Epithelial cell of alveolus of lung (primary cell): ENCODE measurements at places on chromosomes 11 and 22. TPM values are rescaled to one million over a fixed set of nuclear protein-coding genes. Genes with fewer than 3 reads are reported as not detected.

The OR9Q1 gene
- total RNA-seq = not detected in 2 replicates

The CD3D gene
- total RNA-seq = not detected in 2 replicates

The CD3G gene
- total RNA-seq = not detected in 2 replicates

The LIPT2 gene
- total RNA-seq = 4.0 and 5.7 TPM in 2 replicates

The SCGB1C1 gene
- not detected in 2 replicates for total RNA-seq

The GLYAT gene
- 0.13 TPM in 1 of 2 replicates, not detected in the other for total RNA-seq

The OR52E8 gene
- total RNA-seq = not detected in 2 replicates

The YAP1 gene
- 112 and 193 TPM in 2 replicates for total RNA-seq

The OR9G1 gene
- not detected in 2 replicates for total RNA-seq

The MUC2 gene
- not detected in 2 replicates for total RNA-seq

The CHST1 gene
- 4.9 and 10.2 TPM in 2 replicates for total RNA-seq

The XKR3 gene
- not detected in 2 replicates for total RNA-seq

The HBE1 gene
- total RNA-seq = not detected in 2 replicates

The TNNI2 gene
- total RNA-seq = 6.0 TPM in 1 of 2 replicates, not detected in the other

The OR5A1 gene
- total RNA-seq = not detected in 2 replicates

The APOL4 gene
- 0.13 and 0.24 TPM in 2 replicates for total RNA-seq

The RBMXL2 gene
- not detected in 2 replicates for total RNA-seq

The YPEL4 gene
- total RNA-seq = 0.13 and 9.7 TPM in 2 replicates

The DCDC1 gene
- total RNA-seq = 0.08 TPM in 1 of 2 replicates, not detected in the other

The SPDYC gene
- not detected in 2 replicates for total RNA-seq

The PKDREJ gene
- under 0.01 TPM in 1 of 2 replicates, not detected in the other for total RNA-seq

The B3GAT1 gene
- total RNA-seq = not detected in 2 replicates

The C22orf31 gene
- total RNA-seq = not detected in 2 replicates

The EWSR1 gene
- 173 and 183 TPM in 2 replicates for total RNA-seq

The LRP4 gene
- 5.0 and 9.8 TPM in 2 replicates for total RNA-seq

The BATF2 gene
- total RNA-seq = 1.8 and 3.2 TPM in 2 replicates

The OR2AG2 gene
- total RNA-seq = not detected in 2 replicates

The DDTL gene
- total RNA-seq = 0.26 and 2.6 TPM in 2 replicates

The POU2AF1 gene
- under 0.01 TPM in 1 of 2 replicates, not detected in the other for total RNA-seq

The KRTAP5-8 gene
- total RNA-seq = not detected in 2 replicates

The CFAP300 gene
- 5.0 and 16.8 TPM in 2 replicates for total RNA-seq

The MS4A5 gene
- not detected in 2 replicates for total RNA-seq

The MS4A12 gene
- total RNA-seq = not detected in 2 replicates

The SCUBE1 gene
- total RNA-seq = 0.78 and 2.4 TPM in 2 replicates

The NXPE1 gene
- not detected in 2 replicates for total RNA-seq

The MS4A15 gene
- not detected in 2 replicates for total RNA-seq

The PTPN5 gene
- not detected in 2 replicates for total RNA-seq

The ASCC2 gene
- total RNA-seq = 22.1 and 23.8 TPM in 2 replicates

The TANGO2 gene
- 19.1 and 20.1 TPM in 2 replicates for total RNA-seq

The NCF4 gene
- total RNA-seq = not detected in 2 replicates

The GLYATL2 gene
- total RNA-seq = 0.88 and 1.4 TPM in 2 replicates

The SAA4 gene
- not detected in 2 replicates for total RNA-seq
